H7 (cell line): ENCODE measurements at places on chromosomes 3 and 15. TPM values are rescaled to one million over a fixed set of nuclear protein-coding genes. Genes with fewer than 3 reads are reported as not detected.

TLR9 gene
- not detected in 2 replicates for total RNA-seq

DNA sequence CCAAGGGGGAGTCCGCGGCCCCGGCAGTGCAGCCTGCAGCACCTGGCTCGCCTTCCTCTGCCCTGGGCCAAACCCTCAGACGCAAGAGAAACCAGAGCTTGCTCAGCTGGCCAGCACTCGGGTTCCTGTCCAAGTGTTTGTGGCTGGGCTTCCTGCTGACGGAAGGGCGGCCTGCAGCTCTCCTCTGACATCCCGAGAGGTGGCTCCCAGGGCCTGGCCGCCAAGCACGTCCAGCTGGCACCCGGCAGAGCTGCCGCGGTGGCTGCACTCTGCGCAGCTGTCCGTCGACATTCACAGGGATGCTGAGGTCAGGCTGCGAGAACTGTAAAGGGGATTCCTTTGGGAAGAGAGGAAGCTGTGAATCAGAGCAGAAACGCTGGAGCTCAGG is 85.6 kb downstream of the CPN2 start:
- DNase-seq = no peak

- DNase-seq = no peak
Measured at GRCh38 chr3:179840985-179841384, 188.1 kb downstream of the USP13 start.

DNA sequence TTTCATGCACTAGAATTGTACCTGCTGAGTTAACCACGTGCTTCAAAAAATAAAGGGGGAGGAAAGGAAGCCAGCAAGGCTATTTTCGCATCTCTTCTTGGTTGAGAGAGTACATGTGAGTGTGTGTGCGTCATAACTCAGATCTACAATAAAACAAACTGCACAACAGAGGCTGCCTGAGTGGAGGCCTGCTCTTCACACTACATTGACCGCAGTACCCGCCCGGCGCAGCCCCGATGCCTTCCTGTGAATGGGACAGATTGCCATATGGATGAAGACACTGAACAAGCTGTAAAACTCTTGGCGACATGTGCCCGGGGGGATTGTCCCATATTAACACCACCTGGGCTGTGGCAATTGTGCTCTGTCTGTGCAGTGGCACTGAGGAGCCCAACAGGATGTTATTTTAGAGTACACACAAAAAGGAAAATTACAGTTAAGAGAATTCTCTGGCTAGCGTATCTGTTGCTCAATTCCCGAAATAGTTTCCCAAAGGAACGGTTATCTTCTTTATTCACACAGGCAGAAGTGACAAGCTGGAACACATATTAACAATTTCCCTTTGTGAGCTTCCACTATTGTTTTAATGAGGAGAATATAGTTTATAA is 551.5 kb downstream of the FOXP1 start:
- no peak for DNase-seq

CLDN18 gene
- total RNA-seq = 0.14 TPM in 1 of 2 replicates, not detected in the other

GRCh38 chr3:76765511-76765910 is 274.4 kb upstream of the ROBO2 start:
- DNase-seq = no peak

DNA sequence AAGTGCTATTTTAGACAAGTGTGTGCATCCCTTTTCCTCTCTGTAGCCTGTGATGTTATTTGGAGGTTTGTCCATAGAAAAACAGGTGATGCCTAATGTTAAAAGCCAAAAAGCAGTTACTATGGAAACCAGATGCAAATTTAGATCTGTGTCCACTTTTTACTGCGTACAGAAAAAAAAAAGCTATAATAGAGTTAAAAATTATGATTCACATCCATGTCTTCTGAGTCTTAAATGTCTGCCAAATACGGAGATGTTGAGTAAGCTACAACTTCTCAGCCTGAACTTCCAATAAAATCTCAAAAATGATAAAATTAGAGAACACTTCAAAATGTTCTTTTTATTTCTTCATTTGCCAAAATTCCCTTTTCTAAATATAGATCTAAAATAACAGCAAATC is 74.2 kb upstream of the GAP43 start:
- DNase-seq = no peak

DNA sequence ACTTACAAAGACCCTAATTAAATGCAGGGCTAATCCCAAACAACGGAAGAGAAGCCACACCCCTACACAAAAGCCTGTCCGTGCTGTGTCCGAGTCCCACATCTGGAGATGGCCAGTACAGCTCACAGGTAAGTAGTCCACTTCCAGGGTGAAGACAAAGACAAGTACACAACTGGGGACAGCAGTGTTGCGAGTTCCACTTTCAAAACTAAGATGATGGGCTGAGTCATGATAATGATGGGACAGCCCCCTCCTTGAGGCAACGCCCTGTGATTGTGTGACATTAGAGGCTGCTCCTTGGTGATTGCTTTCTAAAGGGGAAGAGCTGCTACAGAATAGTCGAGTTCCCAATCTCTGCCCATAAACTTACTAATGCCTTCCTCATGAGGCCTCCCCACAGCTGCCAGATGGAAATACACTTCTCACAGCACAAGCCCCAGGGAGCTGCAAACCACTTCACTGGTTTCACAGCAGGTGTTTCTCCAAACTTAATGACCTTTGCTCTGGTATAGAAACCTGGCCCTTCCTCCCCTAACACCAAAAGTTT is 27.6 kb downstream of the RFT1 start:
- DNase-seq = no peak

- DNase-seq = no peak
Measured at GRCh38 chr3:133527081-133527715, 46.3 kb upstream of the CDV3 start.

GRCh38 chr3:27176256-27176655 is 192.9 kb downstream of the NEK10 start:
- no peak for DNase-seq

DNA sequence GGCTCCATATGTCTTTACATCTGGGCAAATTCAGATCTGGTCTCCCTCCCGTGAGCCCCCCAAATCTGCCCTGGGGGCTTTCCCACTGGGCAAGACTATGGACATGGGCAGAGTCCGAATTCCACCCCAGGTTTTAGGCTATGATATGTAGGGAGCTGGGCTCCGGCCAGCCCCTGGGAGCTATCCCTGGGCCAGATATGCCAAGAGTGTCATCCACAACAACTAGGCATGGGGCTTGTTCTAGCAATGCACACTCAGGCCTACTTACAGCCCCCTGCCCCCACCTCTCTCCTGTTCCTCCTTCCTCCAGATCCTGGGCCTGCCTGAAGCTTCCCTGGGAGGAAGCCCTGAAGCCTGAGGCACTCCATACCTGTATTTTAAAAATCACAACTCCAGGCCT is 622 bp downstream of the XIRP1 start:
- no peak for DNase-seq

DNA sequence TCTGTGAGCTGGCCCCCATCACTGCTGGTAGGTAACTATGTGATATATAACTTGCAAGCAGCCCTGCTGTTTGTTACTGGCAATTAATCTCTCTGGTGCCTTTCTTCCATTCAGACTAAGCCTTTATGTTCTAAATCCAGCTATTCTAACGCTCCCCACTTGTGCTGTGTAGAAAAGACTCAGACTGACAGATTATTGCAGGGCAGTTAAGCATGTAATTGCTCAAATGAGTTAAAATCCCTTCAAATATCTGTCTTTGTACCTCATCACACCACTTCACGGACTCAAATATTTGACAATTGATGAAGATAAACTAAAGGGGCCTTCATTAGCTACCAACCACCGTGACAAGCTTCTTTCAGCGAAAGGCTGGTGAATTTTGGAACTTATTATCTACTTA is 416.2 kb downstream of the NR2F2 start:
- DNase-seq = no peak
